Stromal cell of bone marrow (primary cell): ENCODE measurements at places on chromosomes 7 and 10.

GRCh38 chr7:123821320-123821719 is 23.6 kb upstream of the HYAL4 start:
- DNase-seq, result no peak

- DNase-seq, result no peak
Measured at GRCh38 chr7:157397731-157398691, 61.2 kb downstream of the DNAJB6 start.

- no peak for DNase-seq
Measured at GRCh38 chr7:2939193-2939885, 95.2 kb upstream of the GNA12 start.

DNA sequence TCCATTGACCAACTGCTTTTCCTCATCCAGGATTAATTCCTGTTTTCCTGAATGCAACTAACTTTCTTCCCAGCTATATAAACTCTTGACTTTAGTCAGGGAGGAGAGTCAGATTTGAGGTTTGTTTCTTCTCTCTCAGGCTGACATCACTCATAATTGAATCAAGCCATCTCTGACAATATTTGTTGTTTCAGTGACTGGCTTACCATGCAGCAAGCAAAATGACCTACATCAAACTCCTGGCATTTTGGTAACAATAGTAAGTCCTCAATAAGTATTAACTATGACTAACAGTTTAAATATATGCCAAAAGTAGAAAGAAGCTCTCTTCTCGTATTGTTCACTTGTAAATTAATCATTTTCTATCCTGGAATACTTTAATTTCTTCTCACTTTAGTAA is 625.7 kb upstream of the KCND2 start:
- peak; percentile 24 for DNase-seq

DNA sequence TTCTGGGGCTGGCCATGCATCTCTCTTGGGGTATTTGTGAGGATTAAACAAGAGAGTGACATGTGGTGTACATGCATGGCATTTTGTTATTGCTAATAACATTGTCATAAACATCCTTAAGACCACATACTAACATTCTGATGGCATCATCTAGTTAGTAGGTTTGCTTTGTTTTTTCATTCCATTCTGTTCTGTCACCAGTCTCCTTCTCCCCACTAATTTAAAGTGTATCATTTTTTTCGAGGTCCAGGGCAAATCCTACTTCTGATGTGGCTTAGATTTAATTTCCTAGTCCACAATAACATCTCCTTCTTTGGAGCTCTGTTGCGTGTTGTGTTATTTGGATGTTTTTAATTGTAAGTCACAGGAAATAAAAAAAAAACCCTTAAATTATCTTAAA is 248.1 kb downstream of the LRMDA start:
- DNase-seq, result no peak

DNA sequence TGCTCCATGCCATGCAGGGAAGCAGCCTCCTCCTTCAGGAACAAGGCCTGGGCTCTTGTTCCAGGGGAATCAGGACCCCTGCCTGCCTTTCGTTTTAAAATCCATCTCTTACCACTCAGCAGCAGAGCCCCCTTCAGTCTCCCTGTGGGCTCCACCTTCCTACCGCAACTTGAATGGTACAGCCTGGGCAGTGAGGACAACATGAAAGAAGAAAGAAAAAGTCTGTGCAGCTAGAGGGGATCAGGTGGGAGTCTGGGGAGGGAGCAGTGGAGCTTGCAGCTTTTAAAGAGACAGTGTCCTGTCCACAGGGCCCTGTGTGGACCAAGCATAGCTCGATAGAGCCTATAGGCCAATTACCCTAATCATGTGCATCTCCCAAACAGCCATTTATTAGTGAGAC is 3.7 kb downstream of the PLXNA4 start:
- DNase-seq, result no peak

DNA sequence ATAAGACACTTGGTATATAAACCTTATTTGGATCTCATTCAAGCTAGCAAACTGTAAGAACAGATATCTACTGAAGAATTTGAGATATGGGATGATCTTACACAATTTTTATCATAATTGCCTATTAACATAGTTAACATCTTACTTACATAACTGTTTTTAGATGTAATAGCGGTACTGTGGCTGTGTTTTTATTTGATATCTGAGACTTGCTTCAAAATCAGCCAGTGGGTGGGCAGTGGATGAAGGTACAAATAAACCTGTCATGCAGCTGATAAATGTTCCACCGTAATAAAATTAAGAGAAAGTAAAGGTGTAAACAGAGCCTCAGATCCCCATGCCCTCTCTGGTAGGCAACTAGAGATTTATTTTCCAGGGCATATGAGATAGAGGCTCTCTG is 28.4 kb upstream of the PTPRN2 start:
- DNase-seq, result no peak

GRCh38 chr7:141838581-141838980 is 2.7 kb downstream of the PRSS37 start:
- DNase-seq, result no peak

GRCh38 chr10:62131724-62132123 is 136.9 kb downstream of the RTKN2 start:
- DNase-seq, result no peak

DNA sequence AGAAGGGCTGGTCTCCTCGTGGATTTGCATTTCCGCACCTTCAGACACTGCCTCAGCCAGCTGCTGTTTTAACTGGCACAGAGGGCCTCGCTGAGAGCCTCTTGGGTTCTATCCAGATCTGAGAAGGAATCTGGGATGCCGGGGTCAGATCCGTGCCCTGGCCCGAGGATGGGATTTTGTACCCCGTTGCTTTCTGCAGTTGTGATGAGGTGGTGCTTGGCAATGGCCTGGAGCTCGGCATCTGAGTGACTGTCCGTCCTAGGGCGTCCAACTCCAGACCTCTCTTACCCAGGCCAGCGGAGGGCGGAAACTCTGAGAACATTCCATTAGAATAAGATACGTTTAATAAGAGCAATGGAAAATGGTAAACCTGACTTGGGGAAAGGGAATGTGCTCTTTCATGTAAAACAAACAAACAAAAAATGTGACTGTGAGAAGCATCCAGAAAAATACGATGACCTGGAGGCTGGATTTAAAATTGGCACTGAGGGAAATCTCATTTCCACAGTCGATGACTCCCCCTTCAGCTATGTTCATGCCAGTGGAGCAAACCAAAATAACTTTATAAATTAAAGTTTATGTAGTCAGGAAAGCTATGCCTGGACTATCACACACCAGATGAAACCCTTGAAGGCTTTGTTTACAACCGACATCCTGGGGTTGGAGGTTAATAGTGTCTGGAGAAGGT is 39.6 kb downstream of the GRK5 start:
- DNase-seq, result peak; percentile 65

GRCh38 chr7:46791188-46791587 is 790.7 kb downstream of the TNS3 start:
- DNase-seq, result no peak
